ENCODE measurements at places on chromosomes 16 and 17.
A peak's percentile ranks its signal among the peaks of the same experiment; 100 is the strongest.

DNA sequence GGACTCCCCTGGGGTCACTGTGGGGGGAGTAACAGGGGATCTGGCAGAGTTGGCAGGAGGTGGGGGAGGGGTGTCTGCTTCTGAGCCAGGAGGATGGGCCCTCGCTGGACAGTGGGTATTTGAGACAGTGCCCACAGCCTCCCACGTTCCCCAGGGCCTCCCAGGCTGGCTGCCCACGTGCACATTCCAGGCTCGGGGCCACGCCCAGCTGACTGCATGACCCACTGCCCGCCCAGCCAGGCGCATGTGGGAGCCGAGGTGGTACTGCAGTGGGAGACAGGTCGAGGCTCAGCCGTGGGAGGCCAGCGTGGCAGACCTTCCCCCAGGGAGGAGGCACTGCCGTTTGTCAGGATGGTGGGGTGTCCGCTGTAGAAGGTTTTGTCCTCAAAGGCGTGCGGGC, 38.8 kb downstream of the BAHCC1 start:
- no peak for DNase-seq

DNA sequence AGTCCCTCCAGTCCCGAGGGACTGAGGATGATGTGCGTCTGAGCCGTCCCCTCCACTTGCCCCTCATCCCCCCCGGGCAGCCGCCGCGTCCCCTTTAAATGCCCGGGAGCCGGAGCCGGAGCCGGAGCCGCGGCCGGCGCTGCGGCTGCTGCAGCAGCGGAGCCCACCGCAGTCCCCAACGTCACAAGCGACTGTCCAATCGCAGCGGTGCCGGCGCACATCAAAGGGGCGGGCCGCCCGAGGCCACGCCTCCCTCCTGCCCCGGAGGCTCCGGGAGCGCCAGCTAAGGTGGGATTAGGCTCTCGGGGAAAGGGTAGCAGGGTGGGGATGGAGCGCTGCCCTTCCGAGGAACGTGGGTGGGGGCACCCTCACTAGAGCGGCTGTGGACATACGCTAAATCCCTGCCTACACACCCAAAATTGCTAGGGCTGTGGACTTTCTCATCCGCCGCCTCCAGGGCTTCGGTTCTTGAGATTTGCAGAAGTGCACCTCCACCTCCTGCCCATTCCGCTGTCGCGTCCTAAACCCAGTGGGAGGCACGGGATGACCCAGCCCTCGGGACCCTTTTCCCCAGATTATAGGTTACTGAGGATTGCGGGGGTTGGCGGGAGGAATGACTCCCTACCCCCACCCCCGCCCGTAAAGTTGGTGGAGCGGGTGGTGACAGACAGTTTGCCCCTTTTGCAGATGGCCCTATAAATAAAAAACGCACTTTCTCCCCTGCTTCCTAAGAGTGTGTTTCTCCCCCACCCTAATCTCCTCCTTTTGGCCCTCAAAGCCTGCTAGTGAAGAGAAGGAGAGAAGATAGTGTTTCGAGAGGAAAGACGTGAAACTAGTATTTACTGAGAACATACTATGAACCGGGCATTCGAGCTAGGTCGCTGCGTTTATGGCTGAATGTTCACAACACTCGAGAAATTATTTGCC, at the start of gene PHOSPHO1:
Gene PHOSPHO1 (minus strand): TSS at position 152 of the 927 bp plus-strand sequence. CDS start 4,096 bp downstream, outside the sequence.
- DNase-seq: peak; percentile 74

- DNase-seq: no peak
Observed at GRCh38 chr17:35086931-35087573, 23.5 kb upstream of the RFFL start.

GRCh38 chr16:59634951-59635350, 900.8 kb upstream of the GOT2 start:
- DNase-seq: no peak

DNA sequence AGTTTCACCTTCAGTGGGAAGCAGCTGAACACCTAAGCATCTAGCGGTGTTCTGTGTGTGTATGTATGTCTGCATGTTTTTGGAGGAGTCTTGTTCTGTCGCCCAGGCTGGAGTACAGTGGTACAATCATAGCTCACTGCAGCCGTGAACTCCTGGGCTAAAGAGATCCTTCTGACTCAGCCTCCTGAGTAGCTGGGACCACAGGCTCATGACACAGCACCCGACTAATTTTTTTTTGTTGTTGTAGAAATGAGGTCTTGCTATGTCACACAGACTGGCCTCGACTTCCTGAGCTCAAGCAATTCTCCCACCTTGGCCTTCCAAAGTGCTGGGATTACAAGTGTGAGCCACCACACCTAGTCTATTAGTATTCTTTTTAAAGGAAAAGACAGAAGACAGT, 30.2 kb upstream of the FAAP100 start:
- no peak for DNase-seq

DNA sequence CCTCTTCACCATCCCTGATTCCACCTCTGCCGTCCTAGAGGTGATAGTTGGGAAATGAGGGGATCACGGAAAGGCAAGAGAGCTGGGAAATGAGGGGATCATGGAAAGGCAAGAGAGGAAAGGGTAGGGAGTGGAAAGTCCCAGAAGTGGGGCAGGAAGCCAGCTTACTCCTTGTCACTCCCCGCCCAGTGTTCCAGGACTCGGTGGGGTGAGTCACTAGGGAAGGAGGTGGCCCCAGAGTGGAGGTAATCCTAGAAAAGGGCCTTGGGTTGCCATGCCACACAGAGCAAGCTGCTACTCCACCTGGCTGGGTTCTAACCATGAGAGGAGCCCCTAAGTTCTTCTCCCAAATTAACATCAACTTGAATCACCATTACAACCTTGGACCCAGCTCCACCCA, 14.8 kb downstream of the ALOXE3 start:
- DNase-seq: no peak

DNA sequence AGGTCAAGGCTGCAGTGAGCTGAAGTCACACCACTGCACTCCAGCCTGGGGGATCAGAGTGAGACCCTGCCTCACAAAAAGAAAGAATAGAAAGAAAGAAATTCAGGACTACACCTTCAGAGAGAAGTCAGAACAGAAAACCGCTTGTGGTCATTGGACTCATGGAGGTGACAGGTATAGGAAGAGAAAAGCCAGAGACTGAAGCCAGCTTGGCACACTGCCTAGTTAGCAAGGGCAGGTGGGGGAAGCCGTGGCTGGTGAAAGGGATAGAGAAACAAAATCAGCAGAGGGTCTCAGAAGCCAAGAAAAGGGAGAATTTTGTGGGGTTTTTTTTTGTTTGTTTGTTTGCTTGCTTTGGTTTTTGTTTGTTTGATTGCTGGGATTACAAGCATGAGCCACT, 32.9 kb upstream of the SKAP1 start:
- DNase-seq: no peak

- DNase-seq: peak; percentile 32
Observed at GRCh38 chr17:31738067-31738466, 121.0 kb downstream of the COPRS start.

DNA sequence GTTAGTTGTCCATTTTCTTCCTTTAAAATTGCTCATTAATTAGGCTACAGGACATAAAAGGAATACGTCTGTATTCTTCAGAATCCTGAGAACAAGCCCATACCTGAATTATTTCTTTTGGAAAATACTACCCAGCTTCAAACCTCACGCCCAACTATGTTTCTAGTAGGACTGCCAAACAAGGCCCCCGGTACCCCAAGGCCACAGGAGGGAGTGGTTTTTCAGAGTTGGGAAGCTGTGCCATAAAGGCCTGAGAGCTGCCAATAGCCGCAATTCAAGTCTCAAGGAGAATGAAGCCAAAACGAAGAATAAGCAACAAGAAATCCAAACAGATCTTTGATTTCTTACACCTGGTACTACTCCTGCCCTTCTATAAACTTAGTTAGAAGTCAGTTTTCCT, 48.3 kb downstream of the UBE2G1 start:
- no peak for DNase-seq

- DNase-seq: peak; percentile 10
Observed at GRCh38 chr16:85569615-85570212, 43.4 kb upstream of the GSE1 start.

GRCh38 chr16:77825196-77825595, 36.8 kb downstream of the VAT1L start:
- DNase-seq: no peak

DNA sequence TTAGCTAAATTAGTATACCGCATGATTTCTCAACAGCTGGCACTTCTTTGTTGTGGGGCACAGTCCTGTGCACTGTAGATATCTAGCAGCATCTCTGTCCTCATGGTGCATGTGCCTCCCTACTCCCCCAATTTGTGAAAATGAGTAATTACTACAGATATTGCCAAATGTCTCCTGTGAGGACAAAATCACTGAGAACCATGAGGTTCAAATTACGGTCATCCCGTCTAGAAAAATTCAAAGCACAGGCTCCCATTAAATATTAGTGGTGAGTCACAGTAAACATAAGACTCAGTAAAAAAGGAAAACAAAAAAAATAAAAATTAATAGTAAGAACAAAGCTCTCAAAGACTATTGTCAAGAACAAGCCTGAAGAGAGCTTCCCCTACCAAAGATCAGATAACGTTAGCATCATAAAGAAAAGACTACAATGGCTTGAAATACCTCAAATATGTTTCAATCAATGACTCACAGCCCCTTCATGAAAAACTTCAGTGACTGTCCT, 57.8 kb downstream of the STH start:
- no peak for DNase-seq

DNA sequence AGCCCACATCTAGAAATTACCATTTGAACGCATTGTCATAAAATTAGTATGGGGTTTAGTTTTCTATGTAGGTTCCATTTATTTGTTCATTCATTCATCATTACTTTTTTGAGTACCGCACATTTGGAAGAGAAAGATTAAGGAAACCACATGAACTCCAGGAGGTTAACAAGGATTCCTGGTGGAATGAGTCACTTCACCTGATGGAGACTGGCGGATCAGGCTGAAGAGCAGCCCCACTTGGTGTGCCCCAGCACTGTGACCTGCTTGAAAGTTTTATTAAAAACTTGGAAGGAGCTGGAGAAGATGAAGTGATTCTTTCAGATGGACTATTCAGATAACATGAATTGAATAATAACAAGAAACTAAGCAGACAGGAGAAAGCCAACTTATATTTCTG, 293.6 kb upstream of the CDH11 start:
- no peak for DNase-seq

DNA sequence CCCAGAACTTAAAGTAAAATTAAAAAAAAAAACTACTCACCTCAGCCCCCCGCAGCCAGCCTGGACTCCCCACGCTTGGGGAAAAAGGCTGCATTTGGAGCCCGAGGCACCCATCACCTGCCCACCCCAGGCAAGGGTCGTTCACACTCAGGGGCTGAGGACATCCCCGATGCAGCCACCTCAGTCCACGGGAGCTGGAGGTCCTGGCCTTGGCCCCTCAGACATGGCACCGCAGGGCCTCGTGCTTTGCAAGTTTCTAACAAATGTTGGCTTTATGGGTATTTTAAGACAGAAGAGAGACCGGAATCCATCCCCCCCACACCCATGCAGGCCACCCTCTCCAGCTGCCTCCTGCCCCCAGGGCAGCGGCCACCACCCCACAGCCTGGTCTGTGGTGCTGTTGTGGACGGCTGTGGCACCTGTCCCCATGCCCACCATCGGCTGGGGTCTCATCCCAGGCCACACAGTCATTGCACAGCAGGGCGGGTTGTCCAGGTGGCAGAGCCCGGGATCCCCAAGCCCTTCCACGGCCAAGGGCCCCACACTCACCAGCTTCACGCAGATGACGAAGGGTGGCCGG, 116.4 kb upstream of the ZNF750 start:
- no peak for DNase-seq

- no peak for DNase-seq
Observed at GRCh38 chr17:72702998-72703397, 389.5 kb downstream of the SLC39A11 start.

- DNase-seq: no peak
Observed at GRCh38 chr16:46651305-46651704, 30.1 kb upstream of the SHCBP1 start.

DNA sequence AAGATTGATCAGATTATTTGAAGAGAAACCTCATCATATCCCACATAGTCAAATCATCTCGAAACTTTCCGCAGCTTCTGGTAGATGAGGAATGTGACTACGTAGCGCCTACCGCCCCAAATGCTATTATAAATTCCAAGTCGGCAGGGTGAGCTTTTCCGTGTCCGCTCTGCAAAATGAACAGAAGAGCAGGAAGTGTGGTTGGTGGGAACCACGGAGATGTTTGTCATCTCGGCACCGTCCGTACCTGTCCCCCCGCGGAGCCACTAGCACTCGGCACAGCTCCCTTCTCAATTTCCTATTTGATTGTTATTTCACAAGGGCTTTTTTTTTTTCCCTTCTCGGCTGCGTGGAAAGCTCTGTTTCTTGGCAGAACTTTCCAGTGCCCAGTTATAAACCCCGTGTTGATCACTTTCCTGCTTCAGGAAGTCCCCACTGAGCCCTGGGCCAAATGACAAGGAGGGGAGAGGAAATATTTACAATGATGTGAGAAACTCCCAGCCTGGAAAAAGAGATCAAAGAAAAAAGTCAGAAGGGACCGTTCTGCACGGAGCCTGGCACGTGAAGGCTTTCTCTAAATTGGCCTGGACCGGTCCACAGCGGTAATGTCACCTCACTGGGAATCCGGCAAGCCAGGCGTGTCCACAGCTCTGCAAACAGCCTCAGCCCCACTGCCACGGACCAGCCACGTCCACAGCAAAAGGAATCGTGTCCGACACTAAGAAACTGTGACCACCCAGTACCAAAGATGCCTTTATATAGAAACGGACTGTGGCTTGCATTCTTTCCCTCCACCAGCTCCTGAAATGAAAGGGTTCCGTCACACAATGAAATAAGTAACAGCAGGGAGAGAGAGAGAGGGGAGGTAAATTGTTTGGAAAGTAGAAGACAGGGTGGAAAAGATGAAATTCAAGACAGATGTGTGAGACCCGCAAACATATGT, 65.0 kb downstream of the MRM3 start:
- DNase-seq: no peak

DNA sequence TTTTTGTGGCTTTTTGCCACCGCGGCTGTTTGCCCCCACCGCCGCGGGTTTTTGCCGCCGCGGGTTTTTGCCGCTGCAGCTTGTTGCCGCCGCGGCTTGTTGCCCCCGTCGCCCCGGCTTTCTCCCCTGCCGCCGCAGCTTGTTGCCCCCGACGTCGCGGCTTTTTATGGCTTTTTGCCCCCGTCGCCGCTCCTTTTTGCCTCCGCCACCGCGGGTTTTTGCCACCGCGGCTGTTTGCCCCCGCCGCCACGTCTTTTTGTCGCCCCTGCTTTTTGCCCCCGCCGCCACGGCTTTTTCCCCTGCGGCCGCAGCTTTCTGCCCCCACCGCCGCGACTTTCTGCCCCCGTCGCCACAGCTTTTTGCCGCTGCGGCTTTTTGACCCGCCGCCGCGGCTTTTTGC, 149.5 kb downstream of the KCNJ18 start:
- DNase-seq: no peak

GRCh38 chr16:74117798-74118197, 178.8 kb upstream of the PSMD7 start:
- no peak for DNase-seq

- no peak for DNase-seq
Observed at GRCh38 chr16:86107215-86107825, 208.4 kb downstream of the IRF8 start.

DNA sequence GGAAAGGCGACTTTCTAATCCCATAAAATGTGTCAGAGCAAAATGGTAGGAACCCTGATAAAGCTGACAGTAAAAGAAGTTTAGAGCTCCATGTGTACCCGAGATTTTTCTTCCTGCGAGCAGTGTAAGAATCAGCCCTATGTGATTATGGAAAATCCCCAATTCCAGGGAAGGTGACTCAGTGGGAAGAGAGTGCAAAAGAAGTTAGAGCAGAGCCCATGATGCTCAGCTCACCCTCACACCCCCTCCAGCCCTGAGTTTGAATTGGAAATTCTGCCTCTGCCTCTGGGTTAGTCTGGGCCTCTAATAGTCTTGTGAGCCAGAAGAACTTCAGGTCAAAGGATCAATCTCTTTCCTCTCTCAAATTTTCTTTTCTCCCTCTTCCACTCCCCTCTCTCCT, 12.5 kb downstream of the C17orf78 start:
- no peak for DNase-seq

- peak; percentile 42 for DNase-seq
Observed at GRCh38 chr16:54193665-54194333, 92.8 kb downstream of the IRX3 start.
